ENCODE measurements at places on chromosomes 6 and 20.

DNA sequence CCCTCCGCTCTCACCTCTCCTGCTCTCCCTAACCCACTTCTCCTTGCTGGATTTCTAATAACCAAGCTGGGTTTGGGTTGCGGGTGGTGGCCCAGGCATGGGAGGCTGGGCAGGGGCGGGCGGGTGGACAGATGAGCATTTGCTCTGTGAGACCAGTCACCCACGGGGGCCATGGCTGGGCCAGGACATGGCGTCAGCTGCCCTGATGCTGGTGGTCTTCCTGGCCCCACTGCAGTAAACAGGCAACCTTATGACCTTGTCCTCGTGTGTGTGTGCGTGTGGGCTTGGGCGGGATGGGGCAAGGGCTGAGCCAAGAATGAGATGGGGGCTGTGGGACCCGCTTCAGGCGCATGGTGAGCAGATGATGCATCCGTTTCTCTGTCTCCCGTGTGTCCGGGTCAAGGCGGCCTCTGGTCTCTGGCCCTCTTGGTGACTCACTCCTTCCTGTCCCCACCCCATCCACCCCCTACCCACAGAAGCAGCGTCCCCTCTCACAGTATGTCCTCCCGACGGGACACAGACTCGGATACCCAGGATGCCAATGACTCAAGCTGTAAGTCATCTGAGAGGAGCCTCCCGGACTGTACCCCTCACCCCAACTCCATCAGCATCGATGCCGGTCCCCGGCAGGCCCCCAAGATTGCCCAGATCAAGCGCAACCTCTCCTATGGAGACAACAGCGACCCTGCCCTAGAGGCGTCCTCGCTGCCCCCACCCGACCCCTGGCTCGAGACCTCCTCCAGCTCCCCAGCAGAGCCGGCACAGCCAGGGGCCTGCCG lies 41.4 kb upstream of the MYL9 start:
- no peak for DNase-seq

DNA sequence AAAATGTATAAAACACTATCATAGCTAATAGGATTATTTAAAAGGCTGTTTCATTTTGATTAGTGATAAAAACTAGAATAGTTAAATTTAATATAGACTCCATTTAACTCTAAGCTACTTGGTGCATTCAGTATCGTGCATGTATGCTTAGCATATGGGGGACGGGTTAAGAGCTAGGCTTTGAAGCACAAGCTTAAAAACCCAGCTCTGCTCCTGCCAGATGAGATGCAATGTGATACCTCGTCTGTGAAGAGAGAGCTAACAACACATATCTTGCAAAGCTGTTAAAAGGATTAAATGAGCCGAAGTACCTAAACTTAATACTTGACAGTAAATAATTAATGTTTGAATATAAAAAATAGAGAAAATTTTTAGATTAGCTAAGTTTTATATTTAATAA lies 42.2 kb downstream of the DTNBP1 start:
- no peak for DNase-seq

DNA sequence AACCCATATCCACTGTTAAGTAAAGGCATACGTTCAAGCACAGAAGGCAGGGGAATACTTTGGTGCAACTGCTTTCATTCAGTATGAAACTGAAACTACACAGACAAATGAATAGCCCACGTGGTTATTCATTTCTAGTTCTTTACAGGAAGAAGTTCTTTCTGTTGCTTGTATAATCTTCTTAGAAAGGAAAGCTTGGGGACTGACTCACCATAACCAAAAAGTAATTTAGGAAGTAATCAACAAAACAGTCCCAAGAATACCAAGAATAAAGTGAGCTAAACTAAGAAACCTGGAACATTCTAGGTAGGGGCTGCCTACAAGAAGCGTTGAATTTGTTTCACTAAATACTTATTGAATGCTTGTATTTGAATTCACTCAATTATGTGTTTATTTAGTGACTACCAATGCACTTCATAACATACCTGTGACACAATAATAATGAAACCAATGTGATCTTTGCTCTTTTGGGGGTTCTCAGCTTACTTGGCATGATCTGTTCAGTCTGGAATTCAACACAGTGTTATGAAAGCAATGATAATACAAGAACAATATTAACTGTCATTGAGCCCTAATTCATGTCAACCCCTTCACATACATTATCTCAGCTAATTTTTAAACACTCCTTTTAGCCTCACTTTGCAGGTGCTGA lies 25.1 kb upstream of the KIAA0408 start:
- no peak for DNase-seq

DNA sequence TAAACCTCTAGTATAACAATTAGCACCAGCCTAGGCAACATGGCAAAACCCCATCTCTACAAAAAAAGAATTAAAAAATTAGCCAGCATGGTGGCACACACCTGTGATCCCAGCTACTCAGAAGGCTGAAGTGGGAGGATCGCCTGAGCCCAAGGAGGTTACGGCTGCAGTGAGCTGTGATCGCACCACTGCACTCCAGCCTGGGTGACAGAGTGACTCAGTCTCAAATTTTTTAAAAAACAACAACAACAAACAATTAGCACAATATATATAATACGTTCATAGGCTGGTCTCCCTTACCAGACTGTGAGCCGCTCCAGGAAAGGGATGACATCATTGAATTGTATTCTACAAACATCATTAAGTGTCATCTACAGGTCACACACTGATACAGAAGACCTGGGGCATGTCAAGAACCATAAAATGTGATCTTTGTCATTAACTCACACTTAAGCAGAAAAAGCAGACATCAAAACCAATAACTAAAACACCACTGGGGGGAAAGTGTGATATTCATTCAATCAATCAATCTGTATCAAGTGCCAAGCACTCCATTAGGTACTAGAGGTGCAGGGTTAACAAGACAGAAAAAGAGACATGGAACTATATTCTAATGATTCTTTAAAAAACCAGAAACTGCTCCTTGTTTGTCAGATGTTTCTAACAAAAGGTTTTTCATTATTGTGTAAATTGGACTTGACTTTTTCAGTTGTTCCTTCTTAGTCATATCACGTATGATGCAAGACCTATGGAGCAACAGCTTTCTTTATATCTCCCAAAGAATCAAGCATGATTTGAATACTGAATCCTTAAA lies 17.8 kb downstream of the MAP3K5 start:
- DNase-seq: no peak

GRCh38 chr6:129493354-129493902 lies 216.5 kb downstream of the ARHGAP18 start:
- DNase-seq: no peak
